ENCODE measurements at places on chromosomes 5 and 9.

DNA sequence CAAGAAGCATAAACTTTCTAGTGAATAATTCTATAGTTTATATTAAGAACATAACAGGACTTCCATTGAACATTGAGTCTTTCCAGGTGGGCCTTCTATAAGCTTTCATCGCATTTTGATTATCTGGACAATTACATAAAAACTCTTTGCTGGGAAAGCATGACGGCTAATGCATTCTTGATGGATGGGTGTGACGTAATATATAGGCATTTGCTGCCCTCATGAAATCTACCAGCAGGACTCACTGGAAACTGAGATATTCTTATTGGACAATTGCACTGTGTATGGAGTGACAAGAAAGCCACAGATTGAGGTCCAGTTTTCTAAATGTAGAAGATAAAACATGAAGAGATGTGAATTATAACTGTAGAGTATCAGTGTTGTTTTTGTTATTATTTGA lies 15.0 kb downstream of the PTPRD start:
- no peak for DNase-seq

- DNase-seq: no peak
These were observed 82.9 kb downstream of the CACNA1B start for GRCh38 chr9:137960496-137960895.

- DNase-seq: no peak
These were observed 177.8 kb upstream of the ADCY2 start for GRCh38 chr5:7218141-7218540.

DNA sequence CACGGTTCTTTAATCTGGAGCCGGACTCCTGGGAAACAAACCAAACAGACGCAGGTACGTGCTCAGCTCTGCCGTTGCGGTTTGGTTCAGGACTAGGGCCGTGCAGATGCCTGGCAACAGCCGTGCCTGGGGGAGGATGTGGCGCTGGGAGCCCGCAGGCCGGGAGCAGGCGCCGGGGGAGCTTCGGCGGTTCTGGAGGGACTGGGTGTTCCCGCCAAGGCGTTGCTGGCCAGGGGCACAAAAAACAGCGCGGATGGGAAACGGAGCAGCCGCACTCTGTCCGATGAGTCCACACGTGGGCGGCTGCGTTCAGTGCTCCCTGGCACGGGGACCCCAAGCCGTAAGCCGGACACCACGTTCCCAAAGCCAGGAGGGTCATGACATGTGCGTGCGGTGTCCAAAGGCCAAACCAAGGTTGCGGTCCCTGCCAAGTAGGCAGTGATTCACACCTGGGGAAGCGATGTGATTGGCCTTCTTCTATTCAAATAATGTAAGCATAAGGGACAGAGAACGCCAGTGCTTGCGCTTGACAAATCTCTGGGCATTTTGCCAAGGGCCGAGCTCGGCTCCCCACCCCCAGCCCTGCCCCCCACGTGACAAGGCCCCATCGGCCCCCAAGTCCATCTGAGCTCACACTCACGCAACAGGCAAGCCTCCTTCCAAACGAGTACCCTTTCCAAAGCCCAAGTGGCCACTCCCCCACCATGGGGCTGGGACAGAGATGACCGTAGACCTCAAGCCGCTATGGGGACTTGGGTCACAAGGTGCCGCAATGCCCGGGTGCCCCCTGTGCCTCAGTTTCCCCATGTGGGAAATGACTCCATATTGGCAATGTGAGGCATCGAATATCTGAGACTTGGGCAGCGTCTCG lies 49.7 kb upstream of the NKD2 start:
- no peak for DNase-seq

DNA sequence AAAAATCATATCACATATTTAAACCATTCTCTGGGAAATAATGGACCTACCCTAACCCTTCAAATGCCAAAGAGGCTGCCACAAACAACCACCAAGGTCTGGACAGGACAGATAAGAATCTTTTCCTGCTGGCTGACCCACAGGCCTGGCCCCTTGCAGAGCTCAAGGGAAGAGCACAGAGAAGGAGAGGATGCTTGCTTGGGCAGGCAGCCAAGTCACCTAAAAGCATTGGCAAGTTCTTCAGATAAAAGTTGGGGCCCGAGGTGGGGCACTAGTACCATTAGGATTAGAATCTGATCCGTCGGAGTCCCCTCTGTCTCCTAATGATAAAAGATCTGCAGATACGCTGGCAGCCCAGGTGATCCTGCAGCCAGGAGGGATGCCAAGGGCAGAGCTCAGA lies 176.6 kb downstream of the GABBR2 start:
- DNase-seq: no peak

- DNase-seq: no peak
These were observed 153.1 kb upstream of the ELL2 start for GRCh38 chr5:96114736-96115135.

- no peak for DNase-seq
These were observed 295.4 kb downstream of the CSNK1G3 start for GRCh38 chr5:123807177-123807945.

GRCh38 chr5:173538018-173538417 lies 78.4 kb downstream of the BOD1 start:
- DNase-seq: no peak

DNA sequence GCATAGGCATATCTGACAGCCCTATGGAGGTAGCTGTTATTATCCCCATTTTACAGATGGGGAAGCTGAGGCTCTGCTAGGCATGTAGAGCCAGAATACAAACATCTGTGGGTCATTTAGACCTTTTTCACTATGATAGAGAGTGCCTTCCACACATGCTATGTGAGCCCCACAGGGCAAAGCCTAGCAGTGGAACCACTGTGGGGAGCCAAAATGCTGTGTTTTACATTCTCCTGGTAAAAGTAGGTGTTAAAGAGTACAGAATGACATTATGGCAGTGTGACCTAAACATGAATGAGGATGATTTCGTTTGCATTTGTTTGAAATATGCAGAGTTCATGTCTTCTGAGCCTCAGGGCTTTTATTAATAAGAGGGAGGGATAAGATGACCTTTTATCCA lies 265.2 kb downstream of the MAST4 start:
- DNase-seq: no peak

DNA sequence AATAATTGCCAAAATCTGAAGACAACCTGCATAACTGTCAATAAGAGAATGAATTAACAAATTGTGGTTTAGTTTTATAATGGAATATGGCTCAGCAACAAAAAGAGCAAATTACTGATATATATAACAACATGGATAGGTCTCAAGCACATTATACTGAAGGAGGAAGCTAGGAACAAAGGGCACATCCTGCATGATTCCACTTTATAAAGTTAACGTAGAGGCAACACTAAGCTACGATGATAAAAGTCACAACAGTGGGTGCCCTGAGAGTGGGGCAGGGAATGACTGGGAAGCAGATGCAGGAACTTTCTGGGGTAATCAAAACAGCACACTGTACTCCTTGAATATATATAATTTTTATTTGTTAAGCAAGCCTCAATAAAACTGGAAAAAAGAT lies 165.2 kb downstream of the RMI1 start:
- DNase-seq: no peak

DNA sequence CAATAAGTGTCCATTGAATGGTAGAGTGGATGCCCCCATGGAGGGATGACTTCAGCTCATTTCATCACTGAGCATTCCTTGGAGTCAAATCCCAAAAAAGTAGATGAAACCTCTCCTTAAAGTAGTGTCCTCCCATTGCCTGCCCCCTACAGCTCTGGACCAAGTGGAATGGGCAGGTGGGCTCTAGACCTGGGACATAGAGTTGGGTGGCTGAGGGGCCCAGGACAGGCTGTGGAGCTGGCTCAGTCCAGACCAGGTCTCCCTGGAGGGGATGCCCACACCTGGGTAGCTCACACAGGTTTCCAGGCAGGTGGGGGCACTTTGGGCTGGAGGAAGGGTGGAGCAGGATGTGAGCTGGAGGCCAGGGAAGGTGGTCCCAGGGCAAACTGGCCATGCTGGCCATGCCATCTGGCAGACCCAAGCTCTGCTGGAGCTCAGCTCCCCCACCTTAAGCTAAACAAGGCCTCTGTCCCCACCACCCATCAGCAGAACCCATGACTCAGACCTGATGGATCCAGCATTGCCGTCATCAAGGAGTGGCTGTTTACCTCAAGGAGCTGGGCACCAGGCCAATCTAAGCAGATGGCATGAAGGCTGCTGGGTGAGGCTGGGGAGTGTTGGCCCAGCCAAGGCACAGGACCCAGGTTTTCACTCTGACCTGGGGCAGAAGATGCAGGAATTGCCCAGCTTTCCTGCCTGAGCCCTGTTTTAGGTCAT lies 6.2 kb upstream of the SPINK4 start:
- no peak for DNase-seq

- no peak for DNase-seq
These were observed 84.5 kb upstream of the VCAN start for GRCh38 chr5:83387041-83387440.

GRCh38 chr5:119879446-119879845 lies 250.1 kb downstream of the FAM170A start:
- no peak for DNase-seq

DNA sequence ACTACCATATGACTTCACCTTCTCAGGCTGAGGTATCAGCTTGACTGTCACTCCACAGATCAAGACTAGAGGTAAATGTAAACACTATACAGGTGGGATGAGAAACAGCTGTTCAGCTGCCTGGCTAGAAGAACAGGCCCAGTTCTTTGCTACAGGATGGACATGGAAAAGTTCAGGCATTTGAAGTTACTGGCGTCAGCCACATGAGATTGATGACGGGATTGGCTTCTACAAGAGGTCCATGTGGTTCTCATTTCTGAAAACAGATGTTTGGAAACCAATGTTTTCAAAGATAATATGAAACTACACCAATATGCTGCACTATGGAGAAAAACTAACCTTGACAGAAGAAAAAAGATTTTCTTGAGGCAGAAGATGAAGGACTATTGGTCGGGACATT lies 324.1 kb downstream of the CDH10 start:
- DNase-seq: no peak

GRCh38 chr5:34538026-34538672 lies 118.0 kb upstream of the RAI14 start:
- no peak for DNase-seq

GRCh38 chr5:154575546-154576428 lies 97.8 kb upstream of the HAND1 start:
- no peak for DNase-seq

GRCh38 chr5:153039501-153039900 lies 451.0 kb upstream of the GRIA1 start:
- DNase-seq: no peak

- no peak for DNase-seq
These were observed 154.1 kb downstream of the EFNA5 start for GRCh38 chr5:107516452-107517184.

- no peak for DNase-seq
These were observed 66.7 kb downstream of the KCNIP1 start for GRCh38 chr5:170570476-170570875.

GRCh38 chr5:139960723-139961383 lies 82.2 kb downstream of the NRG2 start:
- no peak for DNase-seq

DNA sequence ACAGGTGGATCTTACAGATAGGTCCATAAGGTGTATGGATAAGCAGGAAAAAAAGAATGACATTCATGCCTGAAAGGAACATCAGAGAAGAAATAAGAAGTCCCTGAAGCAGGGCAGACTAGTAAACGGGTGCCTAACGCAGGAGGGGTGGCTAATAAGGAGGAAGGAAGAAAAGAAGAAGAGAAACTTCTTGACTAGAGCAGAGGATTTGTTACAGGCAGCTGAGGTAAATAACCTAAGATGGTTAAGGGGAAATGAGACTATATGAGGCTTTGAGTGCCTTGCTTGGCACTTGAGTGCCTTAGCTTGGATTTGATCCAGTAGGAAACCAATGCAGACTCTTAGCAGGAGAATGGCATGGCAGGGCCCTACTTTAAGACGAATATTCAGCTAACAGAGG lies 313.5 kb upstream of the PDE4D start:
- no peak for DNase-seq

GRCh38 chr9:118423021-118423420 lies 718.8 kb downstream of the TLR4 start:
- DNase-seq: no peak

DNA sequence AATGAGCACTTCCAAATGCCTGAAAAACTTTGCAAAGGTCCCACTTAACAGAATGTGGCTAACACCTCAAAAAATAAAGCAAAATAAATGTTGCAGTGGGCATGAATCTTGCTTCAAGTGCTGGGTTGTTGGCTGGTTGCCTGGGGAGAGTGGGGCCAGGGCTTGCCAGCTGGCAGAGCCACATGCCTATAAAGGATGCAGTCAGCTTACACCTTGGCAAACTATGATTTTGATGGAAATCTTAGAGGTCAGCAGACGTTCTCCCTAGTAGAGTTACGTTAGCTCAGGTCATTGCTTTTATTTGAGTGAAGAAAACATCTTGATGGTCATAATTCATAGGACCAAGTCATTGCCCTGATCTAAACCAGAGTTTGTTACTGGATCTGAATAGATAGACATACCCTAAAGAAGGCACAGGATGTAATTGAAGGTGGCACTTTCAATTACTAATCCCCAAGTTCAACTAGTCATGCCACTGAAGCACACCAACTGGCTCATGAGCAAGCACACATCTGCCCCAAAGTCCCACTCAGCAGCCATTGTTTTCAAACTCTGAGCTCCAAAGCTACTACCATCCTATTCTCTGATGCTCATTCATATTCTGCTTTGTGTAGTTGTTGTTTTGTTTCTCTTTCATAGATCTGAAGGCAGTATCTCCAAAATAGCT lies 51.2 kb upstream of the ZSWIM6 start:
- DNase-seq: no peak

GRCh38 chr5:131794586-131794985 lies 2.2 kb downstream of the FNIP1 start:
- DNase-seq: no peak

- DNase-seq: no peak
These were observed 42.5 kb downstream of the FNIP1 start for GRCh38 chr5:131754363-131754762.

DNA sequence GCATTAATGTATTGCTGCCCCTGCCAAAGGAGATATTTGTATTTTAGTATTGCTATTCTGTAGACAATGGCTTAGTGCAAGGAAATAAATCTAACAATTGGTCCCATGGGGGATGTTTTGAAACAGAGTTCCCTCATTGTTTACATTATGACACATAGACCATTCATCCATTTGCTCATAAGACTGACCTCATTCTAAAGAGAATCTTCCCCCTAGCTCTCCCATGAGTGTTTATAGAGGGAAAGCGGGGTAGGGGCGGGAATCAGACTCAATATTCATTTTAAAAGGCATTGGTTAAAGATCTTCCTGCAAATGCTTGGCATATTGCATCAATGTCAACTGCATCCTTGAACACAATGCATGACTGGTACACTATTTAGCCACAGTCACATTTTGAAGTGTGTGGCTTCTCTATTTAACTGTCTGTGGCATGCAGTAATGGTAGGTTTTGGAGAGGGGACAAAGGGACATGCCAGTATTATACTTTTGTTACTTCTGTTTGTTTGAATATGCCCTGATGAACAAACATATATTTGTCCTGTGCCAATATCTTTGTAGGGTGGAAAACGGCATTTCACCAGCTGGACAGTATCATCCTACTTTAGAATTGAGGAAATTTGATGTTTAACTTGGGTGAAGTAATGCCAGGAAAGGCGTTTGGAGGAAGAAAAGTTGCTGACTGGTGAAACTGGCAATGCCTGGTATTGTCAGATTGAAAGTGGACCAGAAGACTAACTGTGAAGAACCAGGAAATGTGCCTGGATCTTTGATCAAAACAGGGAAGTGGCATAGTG lies 84.1 kb upstream of the MEGF10 start:
- no peak for DNase-seq
